ENCODE measurements at places on chromosomes 7 and 10.

- DNase-seq = no peak
These were observed 156.3 kb downstream of the PHF14 start for GRCh38 chr7:11130012-11130411.

DNA sequence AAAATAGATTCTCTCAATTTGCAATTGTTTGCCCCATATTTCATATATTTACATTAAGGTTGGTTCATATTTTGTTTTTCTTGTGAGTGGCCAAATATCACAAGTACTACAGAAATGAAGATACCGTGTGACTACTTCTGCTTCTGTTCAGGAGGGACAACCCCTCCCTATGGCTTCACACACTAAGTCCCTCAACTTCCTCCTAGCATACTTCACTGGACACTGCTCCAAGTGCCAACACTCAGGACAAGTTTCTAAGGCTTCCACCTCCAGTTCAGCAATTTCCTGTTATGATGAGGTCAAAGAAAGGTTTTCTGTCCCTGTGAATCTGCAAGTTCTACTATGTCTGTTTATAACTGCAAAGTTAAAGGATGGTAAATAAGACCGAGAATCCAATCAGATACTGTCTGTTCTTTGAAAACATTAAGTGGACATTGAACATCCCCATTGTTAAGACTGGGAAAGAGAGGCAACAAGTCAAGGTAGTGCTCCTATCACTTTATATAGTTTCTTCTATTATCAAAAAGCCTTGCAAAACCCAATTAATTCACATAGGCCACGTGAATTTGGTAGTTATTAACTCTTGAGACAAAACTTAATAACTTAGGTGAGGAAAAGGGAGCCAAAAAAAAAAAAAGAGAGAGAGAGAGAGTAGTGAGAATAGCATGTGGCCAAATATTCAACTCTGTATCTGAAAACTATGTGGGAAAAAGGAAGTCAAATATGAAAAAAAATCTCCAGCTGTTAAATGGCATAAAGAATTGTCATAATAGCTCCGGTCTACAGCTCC lies 81.3 kb upstream of the DKK1 start:
- DNase-seq = no peak

DNA sequence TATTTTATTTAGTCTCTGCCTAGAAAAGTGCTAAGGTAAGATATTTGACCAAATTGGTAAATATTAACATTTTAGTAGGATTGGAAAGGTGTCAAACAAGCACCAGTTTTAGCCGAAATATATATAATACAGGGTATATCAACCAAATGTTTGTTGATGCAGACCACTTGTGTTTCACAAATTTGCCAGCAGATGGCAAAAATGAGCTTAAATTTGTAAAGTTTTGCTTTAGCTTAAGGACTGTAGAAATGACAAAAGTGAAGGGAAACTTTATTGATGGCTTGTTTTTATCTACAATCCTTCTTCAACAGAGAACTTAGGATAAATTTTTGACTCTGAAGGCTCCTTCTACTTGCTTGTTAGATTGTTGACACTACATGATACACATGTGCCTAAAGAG lies 4.8 kb upstream of the POLR1F start:
- DNase-seq = peak; percentile 17

DNA sequence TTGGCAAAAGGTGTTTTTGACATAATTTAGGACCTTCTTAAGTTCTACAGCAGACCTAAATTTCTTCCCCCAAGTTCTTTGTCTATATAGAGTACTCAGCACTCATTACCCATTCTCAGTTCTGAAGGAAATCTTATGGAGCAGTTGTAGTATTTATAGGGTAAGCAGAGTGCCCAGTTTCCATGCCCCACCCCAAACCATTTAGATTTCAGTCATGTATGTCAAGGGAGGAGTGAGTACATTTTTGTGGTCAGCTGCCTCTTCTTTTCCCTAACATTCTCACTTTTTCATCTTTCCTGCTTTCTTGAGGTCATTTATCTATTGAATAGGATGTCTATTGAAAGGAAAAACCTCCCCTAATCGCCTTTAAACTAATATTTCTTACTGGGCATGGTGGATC lies 83.3 kb downstream of the KAT6B start:
- DNase-seq = no peak

GRCh38 chr7:143216151-143216550 lies 5.7 kb upstream of the TAS2R40 start:
- no peak for DNase-seq

- DNase-seq = no peak
These were observed 84.0 kb downstream of the ANLN start for GRCh38 chr7:36473454-36474282.

- DNase-seq = no peak
These were observed 28.7 kb upstream of the PDCD4 start for GRCh38 chr10:110843031-110843430.

- DNase-seq = no peak
These were observed 76.3 kb downstream of the CLIP2 start for GRCh38 chr7:74365322-74366022.

DNA sequence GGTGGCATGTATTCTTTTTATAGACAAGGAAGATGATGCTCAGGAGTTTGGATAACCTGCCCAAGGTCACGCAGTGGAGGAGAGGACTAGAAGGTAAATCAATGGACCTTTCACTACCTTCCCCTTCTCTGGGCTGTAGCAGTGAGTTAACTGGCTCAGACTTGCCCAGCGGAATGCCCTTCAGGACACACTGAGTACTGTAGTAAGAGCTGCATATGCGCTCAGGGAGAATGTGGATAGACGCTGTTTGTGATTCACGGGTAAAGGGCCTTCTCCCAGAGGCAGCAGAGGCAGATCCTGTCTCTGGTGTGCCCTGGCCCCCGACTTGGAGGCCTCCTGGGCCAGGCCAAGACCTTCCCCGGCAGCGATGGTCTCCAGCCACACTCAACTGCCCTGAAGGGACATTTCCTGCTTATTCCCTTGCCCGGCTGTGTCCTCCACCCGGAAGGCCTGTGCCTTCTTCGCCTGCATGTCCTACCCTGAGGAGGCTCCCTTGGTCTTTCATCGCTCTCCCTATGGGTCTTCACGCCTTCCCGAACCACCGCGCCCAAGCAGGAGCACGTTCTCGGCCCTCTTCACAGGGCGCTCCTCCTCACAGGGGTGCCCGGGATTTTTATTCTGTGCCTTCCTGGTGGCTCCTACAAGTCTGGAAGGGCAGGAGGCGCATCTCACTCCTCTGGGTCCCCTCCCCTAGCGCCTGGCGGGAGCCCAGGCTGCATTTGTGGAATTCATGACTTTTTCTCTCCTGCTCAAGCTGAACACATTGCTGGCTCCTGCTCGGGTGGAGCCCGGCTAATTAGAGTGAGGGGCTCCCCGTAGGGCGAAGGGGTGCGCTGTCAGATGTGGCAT lies 1.8 kb upstream of the IKZF1 start:
- DNase-seq = no peak

GRCh38 chr7:131381069-131381838 lies 53.6 kb downstream of the MKLN1 start:
- DNase-seq = no peak

- DNase-seq = no peak
These were observed 2.5 kb upstream of the BTRC start for GRCh38 chr10:101351477-101351876.

- DNase-seq = no peak
These were observed 9.1 kb downstream of the CELF2 start for GRCh38 chr10:11026773-11027172.

DNA sequence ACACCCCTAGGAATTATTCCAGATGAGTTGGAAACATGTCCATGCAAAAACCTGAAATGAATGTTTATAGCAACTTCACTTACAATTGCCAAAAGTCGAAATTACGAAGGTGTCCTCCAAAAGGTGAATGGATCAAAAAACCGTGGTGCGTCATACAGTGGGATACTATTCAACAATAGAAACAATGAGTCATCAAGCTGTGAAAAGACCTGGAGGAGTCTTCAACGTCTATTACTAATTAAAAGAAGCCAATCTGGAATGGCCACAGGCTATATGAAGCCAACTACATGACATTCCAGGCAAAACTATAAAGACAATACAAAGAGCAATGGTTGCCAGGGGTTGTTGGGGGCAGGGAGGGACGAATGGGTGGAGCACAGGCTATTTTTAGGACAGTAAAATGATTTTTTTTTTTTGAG lies 12.6 kb upstream of the PPP2R2D start:
- DNase-seq = no peak

DNA sequence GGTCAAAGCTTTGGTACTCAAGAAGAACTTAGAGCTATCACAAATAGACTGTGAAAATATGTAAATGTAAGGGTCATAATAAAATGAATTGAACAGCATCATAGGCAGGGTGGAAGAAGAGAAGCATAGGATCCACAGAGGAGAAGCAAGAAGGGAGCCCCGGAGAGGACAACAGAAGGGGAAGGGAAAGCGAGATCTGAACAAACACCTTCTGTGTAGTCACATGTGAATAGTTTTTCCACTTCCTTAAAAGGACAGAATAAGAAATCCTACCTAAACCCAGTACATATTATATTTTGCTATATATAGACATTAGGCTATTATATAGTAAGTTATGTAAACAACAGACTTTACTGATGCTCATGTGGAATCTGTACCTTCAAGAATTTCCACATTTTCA lies 160.2 kb downstream of the DKK1 start:
- no peak for DNase-seq

DNA sequence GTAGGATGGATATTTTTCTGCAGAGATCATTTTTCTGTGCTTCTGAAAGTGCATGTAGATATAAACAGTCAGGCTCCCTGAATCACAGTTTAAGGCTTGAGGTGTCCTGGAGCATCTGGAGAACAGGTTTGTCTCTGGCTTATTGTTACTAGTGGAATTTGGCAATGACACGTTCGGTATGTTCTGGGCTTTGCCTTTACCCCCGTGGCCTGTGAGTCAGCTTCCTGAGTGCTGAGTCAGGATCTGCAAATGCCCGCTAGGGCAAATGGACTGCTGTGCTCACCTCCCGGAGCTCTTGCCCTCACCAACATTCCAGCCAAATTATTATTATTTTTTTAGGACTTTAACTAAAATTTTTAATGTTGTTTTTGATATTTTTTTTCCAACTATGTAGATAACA lies 192.5 kb upstream of the PRSS1 start:
- no peak for DNase-seq

- DNase-seq = no peak
These were observed 1179.5 kb upstream of the C7orf33 start for GRCh38 chr7:147411096-147411495.

GRCh38 chr7:129746857-129747529 lies 135.5 kb downstream of the NRF1 start:
- no peak for DNase-seq

- no peak for DNase-seq
These were observed 54.7 kb upstream of the AMPH start for GRCh38 chr7:38685851-38686250.

DNA sequence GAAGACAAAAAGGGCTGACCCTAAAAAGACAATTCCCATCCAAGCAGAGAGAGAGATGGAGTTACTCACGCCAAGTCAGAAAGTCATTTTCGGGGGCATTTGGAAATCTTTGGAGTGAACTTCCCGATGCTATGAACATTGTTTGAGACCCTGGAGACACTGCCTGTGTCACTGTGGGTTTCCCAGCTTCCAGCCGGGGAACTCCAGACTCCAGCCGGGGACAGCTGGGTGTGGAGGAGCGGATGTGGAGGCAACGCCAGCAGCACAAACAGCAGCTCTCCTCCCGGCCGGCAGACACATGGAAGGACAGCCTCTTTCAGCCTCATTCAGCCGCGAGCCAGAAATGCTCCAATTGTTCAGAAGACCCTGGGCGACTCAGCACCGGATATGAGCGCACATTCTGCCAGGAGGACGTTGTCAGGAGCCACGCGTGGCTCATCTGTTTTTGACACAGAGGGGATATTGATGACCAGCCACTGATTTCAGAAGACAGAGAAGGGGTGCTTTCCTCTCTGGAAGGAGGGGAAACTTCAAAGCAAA lies 97.6 kb downstream of the PRPF18 start:
- DNase-seq = no peak

GRCh38 chr7:135859538-135859937 lies 110.9 kb upstream of the FAM180A start:
- DNase-seq = no peak

GRCh38 chr10:107657851-107658250 lies 493.3 kb upstream of the SORCS1 start:
- DNase-seq = no peak

DNA sequence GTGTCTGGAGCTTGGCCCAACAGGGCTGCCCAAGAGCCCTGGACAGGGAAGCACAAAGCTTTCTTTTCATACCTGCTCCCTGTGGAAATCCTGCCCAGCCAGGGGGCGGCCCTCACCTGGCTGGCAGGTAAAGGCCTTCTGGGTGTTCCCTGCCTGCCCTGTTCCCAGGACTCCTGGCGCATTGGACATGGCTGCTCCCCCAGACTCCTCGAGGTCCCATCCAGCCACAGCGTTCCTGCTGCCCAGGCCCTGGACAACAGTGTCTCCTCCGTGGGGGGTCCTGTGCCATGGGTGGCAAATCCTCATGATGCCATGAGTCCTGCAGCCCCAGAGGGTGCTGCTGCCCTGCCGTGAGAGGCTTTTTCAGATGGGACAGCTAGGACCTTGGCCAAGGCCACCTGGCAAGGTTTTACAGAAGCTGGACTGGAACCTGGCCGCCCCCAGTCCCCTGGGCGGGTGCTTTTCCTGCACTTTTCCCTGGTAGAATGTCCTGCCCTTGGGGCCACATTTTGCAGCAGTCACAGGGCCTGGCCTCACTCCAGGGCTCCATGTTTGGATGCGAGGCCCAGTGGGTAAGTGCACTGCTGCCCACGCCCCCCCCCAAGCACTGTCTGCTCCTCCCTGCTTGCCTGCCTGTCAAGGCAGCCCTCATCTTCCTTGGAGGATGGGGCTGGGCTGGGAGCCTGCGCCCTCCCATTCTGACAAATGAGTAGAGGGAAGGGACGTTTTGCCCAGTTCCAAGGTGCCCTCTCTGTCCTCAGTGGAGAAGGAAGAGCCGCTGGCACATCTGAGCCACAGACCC lies 60.7 kb downstream of the LHPP start:
- DNase-seq = no peak

DNA sequence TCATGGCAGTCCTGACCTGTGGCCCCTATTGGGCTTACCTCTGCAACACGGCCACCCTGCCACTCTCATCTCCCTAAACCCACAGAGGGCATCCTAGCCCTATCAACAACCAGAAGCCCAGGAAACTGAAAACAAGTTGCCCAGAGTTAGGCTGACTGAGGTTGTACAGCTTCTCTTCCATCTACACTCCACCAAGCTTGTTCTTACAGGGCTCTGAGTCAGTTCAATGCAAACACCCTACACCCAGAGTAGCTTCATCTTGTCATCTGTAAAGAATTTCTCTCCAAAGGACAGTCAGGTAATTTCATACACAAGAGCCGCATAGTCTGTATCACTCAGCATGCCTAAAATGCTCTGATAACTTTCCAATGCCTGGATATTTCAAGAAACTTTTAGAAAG lies 175.4 kb downstream of the ARID5B start:
- DNase-seq = no peak

Data from stimulated activated CD4-positive, alpha-beta T cell treated with anti-CD3 and anti-CD28 coated beads, Interleukin-2, amount 100 ng/mL, for 4 hours (primary cell).